CD4-positive, CD25-positive, alpha-beta regulatory T cell (primary cell): ENCODE measurements at places on chromosomes 12 and 14.

DNA sequence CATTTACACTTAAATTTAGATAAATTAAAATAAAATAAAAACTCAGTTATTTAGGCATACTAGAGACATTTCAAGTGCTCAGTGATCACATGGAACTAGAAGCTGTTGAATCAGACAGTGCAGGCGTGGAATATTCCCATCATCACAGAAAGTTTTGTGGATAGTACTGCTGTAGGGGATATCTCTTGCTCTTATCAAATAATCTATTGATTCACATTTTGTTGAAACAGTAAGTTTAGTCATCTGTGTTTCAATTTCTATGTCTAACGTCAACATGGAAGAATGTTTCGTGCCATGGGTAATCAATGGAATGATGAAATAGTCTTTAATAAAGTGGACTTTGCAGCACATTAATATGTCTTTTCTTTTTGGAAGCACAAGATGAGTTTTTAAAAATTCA, 108.6 kb downstream of the PAH start:
- DNase-seq = no peak

DNA sequence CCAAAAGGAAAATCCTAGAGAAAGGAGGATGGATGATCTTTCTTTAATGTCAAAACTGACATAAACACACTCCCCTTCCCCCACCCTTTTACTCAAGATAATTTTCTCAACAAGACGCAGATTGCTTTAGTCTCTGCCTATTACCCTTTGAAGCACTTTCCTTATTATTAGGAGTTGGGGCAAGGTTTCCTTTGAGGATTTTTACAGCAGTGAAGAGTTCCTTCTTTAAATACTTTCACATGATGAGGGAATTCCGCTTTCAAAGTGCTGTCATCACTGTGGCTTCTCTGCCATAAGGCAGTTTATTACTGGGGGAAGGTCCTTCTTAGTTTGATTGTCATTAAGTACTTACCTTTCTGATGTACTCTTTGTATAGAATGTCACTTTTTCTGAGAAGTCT, 172.1 kb downstream of the MSRB3 start:
- no peak for DNase-seq

DNA sequence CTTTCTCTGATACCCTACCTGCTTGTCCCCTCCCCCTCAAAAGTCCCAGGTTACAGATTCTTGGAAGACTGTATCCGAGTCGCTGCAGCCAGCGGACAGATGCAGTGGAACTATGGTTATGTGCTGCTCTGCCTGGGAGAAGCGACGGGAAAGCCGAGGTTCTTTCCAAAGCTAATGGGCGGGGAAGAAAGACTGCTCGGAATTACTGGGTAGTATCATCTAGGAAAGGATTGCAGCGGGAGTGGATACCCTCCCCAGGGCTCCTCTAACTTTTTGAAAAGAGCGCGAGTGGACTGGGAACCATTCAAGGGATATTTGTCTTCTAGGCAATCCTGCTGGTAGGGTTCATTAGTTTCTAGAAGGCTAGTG, 1.4 kb downstream of the PTHLH start:
- no peak for DNase-seq

DNA sequence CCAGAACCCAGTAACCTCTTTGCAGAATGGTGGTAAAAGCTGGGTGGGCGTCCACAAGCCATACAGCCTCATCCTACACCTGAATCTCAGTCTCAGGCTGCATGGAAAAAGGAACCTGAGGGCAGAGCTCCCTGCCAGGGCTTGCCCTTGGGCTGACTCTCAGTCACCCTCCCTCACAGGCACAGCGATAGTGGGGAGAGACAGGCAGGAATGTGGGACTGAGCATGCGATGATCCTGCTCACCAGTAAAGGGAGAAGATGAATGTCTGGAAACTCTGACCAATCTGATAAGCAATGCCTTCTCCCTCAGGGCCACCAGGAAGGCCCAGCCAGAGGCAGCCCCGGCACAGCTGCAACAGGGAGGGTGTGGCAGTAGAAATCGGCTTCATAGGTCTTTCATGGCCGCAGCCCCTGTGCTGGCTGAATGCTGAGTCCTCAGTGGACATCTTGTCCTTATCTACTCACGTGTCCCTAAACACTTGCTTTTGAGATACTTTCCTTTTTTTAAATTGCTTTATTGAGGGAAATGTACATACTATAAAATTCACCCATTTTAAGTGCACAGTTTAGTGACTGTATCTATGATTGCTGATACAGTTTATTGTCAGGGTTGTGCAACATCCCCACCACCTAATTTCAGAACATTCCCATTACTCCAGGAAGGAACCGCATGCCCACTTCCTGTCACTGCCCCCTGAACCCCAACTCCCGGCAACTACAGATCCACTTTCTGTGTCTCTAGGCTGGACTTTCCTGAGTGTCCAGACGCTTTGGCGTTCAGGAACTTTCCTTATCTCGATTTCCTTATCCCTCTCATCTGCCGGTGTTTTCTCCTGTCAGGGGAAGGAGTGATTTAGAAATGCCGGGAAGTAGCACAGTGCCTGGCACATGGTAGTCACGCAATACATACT, 258.1 kb downstream of the PCNX1 start:
- DNase-seq = no peak

- DNase-seq = no peak
These were observed 4.0 kb downstream of the CHURC1 start for GRCh38 chr14:64918216-64918615.

GRCh38 chr12:104971306-104971705, 13.2 kb upstream of the SLC41A2 start:
- no peak for DNase-seq

DNA sequence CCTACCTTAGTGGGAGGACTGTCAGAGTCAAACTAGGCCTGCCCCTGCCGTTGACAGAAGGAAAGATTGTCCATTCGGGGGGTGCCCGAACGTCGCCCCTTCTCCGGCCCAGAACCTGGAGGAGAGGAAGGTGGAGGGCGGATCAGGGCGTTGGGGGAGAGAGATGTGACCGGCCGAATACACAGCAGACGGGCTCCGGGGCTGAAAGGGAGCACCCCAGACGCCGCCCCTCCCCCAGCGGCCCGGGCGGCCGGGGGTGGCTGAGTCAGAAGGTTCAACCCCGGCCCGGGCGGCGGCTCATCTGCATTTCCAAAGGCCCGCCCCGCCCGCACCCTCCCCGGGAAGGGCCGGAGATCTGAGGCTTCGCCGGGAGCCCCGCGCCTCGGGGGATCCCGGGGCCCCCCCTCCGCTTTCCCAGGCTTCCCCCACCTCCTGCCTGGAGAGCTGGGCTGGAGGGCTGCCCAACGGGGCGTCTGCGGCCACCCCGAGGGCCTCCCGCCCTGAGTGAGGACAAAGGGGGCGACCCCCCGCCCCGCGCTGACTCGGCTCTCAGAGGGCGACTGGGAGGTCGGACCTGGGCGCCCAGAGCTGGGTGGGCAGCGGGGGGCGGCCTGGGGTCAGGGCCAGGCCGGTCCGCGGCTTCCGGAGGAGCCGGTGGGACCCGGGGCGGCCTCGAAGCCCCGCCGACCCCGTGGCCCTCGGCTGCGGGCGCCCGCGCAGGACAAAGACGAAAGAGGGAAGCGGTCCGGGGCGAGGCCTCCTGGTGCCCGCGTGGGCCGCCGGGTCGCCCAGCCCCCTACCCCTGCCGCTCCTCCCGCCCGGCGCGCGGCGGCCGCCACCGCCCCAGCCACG, 3.7 kb upstream of the SETD1B start:
- DNase-seq = peak; percentile 68
